ENCODE measurements at places on chromosomes 3 and 15.

DNA sequence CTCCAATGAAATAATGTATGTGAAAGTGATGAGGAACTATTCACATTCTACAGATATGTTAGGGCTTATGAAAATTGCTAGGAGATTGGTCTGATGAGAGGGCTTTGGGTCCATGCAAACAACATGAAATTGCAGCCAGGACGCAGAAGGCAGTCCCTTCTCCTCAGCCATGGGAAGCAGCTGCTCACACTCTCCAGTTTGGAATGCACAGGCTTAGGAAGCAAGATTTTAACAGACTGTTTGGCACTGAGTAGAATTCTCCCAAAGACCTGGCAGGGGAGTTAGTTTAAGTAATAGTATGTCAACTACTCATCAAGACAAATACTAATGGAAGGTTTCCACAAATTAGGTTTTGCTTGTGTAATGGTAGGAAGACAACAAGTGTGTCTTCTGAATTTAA lies 500.7 kb upstream of the ARRDC4 start:
- no peak for DNase-seq

- DNase-seq: no peak
These were observed 448.7 kb downstream of the TAFA4 start for GRCh38 chr3:68483601-68484000.

- no peak for DNase-seq
These were observed 1.8 kb upstream of the RTP3 start for GRCh38 chr3:46495901-46496456.

DNA sequence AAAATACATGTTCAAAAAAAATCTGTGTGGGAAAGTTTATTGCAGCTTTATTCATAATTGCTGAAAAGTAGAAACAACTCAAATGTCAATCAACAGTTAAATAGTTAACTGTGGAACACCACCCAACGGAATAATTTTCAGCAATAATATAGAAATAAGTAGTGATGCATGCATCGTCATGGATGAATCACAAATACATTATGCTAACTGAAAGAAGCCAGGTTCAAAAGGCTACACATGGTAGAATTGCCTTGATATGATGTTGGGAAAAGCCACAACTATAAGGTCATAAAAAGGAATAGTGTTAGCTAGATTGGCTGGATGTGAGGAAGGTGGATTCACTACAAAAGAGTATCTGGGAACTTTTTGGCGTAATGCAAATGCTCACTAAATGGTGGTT lies 82.0 kb downstream of the GMNC start:
- DNase-seq: no peak

- no peak for DNase-seq
These were observed 626.1 kb downstream of the MAGI1 start for GRCh38 chr3:65412588-65412987.

DNA sequence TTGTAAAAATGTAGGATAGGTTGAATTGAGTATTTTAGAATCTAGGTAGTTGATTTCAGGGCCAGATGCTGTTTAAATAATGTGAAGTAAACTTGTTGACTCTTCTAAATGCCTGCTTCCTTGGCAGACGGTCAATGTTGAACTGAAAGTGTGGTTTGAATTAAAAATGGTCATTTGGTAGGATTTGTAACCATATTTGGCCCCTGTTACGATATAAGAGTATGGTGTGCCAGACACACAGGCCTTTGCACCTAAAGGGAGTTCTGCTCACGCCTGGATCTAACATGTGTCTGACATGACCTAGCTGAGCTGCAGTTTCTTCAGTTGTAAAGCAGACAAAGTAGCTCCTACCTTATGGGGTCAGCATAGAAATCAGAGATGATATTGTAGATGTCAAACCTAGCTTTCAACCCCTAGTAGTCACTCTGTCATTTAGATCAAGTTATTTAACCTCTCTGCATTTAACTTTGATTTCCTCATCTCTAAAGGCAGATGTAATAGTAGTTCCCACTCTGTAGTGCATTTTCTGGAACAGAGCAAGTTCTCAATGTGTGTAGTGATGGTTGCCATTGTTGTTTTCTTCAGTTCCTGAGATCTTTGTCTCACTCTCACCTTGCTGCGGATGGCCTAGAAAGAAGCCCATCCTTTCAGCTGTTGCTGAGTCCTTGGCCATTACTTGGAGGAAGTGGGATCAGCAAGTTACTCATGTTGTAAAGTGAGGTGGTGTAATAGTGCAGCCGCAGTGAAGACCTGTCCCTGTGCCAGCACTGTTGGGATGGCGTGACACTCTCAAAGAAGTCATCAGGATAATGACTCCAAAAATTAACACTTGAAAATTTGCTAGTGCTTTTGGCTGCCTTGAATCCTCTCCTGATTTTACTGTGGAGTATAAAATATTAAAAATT lies 90.2 kb downstream of the GHSR start:
- DNase-seq: no peak

DNA sequence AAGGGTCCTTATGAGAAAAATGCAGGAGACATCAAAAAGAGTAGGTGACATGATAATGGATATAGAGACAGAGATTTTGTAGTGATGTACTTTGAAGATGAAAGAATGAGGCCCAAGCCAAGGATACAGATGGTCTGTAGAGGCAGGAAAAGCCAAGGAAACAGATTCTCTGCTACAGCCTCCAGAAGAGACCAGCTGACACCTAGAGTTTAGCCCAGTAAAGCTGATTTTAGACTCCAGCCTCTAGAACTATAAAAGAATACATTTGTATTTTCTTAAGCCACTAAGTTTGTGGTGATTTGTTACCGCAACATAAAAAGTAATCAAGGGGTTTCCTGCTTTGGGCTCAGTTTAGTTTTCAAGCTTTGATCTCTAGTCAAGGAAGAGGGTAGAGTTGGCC lies 64.8 kb downstream of the STRIT1 start:
- DNase-seq: no peak

- DNase-seq: no peak
These were observed 77.9 kb downstream of the APBA2 start for GRCh38 chr15:28963711-28964081.

DNA sequence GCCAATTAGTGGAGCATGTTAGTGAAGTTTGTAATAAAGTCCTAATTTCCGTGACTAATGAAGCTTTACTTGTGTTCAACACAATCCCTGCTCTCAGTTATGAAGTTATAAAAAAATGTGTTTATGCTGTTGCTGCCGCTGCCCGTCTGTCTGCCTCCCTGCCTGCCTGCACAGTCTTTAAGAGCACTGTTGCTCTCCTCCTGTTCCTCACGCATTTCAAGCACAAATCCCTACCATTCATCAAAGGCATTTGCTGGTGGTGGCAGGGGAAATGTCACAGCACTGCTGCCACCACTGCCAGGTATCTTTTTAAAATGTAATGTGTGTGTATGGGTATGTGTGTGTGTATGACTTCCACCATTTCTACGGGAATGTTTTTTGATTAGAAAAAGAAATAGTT lies 58.8 kb downstream of the CACNA1D start:
- DNase-seq: no peak

- no peak for DNase-seq
These were observed 84.8 kb downstream of the DCLK3 start for GRCh38 chr3:36679384-36680200.

DNA sequence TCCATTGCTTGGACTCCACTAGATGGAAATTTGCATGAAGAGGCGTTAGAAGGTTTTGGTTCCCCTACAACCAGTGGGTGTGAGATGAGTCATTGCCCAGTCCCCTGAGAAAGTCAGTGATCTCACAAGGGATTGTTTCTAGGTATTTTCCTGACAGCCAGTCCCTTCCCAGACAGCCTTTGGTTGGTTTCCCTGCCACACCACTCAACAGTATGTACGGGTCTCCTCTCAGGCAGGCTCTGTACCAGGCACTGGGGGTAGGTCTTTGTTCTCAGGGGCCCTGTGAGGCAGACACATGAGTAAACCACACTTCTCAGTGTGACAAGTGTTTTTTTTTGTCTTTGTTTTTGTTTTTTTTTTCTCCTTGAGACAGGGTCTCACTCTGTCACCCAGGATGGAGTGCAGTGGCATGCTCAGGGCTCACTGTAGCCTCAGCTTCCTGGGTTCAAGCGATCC lies 4.0 kb downstream of the LAMP3 start:
- no peak for DNase-seq

DNA sequence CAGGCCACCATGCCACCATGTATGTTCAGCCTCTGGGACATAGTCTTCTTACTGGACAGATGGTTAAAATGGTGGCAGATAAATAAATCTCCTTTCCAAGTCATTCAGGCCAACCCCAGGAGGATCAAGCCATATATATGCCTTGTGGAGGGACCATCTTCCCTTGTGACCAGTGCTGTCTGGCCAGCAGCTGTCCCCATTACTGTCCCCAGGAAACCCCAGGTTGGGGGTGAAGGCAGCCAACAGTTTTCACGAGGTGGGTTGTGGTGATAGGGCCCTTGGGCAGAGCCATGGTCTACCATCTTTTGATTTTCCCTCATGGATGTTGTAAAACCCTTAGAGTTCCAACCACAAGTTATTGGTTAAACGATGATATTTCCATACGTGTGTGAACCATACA lies 48.7 kb upstream of the PCSK6 start:
- DNase-seq: no peak

- DNase-seq: no peak
These were observed 81.5 kb upstream of the KCNMB2 start for GRCh38 chr3:178454726-178455125.

DNA sequence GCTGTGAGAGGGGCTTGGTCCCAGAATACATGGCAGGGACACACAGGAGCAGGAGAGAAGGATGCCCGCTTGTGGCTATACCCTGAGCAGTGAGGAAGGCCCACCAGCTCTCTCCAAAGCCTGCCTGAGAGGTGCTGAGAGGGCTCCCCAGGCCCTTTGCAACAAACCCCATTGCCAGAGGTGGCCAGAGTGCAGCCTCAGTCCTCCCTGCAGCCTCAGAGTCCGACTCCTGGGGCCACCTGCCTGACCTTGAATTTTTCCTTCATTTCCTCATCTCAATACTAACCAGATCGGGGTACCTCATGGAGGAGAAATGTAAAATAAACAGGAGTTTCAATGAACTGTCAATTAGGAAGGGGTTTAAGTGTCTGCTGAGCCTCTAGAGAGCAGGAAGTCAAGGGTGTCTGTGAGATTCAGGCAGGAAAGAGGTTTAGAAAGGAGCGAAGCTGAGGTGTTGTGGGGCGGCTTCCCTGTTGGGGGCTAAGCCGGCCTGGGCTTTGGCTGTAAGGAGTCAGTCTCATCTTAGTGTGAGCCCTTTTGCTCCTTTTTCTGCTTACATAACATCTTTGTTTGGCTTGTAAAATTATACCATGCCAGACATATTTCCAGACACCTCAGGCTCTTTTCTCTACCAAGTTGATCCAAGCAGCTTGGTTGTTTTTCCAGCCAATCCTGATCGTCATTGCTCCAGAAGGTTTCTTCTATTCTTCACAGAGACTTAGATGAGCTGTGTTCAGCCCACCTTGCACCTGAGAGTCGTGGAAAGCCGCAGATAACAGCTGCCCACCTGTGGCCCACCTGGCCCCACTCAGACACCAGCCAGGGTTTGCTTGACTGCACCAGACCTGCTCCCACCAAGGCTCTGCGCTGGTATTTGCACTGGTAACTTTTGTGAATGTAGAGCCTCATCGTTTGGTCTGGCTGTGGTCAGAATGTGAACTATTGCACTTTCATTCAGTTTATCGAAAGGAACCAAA lies 36.7 kb downstream of the CMTM7 start:
- no peak for DNase-seq

DNA sequence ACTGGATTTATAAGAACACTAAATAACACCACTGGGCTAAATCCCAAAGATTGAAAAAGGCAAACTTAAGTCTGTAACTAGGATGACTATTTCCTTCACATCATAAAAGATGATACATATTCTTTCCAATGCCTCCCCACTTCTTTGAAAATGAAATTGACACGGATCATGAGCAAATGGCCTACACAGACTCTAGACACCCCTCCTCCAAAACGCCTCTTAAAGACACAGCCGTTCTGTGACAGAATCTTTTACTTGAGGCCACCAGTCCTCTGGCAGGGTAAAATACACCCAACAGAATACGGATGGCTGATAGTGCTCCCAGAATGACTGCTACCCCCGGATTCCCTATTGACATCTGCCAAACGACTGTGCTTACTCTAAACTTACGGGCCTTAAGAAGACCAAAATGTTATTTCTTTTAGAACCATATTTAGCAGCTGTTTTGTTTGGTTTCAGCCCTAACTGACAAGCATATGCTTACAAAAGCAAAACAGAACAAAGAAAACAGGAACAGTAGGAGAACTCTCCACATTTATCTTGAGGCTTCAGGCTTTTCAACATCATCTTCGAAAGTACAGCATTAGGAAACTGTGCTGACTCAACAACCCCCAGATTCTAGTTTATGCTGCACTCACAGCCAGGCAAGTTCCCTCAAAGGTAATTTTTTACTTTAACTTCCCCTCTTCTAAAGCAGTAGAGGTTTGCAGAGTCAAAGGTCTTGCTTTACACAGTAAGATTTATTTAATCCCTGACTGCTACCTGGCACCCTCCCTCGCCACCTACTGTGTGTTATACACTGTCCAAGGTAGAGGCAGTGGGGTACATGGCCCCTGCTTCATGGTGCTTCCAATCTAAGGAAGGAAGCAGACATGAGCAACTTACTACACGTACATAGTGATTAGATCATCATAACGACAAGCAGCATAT lies 84.3 kb downstream of the TNIK start:
- no peak for DNase-seq

DNA sequence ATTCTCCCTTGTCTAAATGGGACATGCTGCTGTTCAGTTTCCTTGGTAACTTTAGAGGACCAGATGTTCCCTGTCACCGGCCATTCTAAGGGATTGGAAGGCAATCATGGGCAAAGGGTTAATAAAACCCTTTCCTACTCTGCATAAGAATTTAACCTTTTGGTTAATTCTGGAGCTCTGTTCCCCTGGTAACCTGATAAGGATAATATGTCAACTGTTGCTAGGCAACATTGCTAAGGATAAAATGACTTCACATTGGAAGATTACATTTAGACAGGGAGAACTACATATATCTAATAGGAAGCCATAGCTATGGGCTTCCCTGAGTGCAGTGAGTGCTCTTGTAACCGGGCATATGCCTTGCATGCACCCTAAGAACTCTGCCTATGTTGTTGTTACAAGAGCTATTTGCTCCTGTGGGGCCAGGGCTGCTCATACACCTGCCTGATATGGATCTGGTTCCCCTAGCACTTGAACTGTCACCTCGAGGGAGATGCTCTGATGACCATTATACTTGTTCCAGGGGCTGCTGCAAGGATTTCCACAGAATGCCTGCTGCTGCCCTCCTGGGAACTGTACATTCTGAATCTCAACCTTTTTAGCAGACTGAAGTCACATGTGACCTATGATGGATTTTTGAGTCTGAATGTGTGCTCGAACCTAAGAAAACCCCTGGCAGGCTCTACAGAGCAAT lies 326.3 kb upstream of the PDZRN3 start:
- no peak for DNase-seq

DNA sequence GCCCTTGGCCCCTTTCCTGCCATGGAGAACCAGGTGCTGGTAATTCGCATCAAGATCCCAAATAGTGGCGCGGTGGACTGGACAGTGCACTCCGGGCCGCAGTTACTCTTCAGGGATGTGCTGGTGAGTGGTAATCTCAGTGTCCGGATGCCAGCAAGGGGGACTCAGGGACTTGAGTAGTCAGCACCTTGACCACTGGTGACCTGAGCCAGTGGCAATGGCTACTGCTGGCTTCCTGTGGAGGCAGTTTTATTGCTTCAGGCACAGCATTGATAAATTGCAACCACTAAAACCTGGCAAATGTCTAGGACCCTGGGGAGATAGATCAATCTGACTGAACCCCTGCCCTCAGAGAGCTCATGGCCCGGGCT lies 830 bp downstream of the MAP2K5 start:
- DNase-seq: no peak
